ENCODE measurements at places on chromosomes 11 and 22.

DNA sequence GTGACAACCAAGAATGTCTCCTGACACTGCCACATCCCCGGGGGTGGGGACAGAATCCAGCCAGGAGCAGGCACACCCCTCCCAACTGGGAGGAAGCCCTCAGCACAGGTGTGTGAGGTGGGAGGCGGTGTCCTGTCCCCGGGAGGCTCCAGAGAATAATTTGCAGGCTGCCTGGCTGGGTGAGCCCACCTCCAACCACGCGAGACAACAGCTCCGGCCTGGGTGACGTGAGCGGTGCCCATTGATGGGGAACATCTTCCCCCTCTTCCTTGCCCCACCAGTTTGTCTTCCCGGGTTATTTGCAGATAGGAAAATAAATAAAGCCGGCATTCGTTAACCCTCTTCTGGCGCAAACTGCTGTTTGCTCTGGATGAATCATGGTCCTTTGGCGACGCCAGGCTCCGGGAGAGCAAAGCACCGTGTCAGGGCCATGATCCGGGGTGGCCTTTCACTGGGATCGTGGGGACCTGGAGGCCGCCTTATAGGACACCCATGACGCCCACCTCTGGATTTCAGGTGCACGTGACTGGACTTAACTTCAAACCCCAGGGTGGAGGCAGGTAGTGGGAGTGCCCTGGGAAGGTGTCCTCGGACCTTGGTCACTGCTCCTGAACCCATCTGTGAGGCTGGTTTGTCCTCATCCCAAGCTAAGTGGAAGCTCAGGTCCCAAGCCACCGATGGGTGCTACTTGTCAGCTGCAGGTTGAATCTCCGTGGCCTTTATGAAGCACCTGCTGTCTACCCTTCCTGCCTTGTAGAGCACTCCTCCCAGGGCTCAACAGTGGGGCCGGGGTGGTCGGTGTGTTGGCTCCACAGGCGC is 13.9 kb downstream of the CCND1 start:
- no peak for DNase-seq

- no peak for DNase-seq
Observed at GRCh38 chr11:34464591-34465051, 25.9 kb downstream of the CAT start.

DNA sequence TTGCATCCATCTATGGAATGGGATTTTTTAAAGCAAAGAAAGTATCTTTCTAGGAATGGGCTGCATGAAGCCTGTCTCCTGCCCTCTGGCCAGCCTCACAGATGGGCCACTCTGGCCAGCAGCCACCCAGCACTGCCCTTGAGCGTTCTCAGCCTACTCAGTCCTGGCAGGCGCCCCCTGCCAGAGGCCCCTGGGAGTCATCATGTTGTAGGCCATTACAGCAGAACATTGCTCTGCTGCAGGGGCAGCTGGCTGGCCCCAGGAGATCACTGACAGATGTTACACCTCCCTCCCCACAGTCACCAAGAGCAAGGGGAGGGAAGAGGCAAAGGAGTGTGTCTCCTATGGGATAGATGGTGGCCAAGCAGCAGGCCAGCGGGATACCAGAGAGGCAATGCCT is 363.7 kb downstream of the NXPE2 start:
- no peak for DNase-seq

DNA sequence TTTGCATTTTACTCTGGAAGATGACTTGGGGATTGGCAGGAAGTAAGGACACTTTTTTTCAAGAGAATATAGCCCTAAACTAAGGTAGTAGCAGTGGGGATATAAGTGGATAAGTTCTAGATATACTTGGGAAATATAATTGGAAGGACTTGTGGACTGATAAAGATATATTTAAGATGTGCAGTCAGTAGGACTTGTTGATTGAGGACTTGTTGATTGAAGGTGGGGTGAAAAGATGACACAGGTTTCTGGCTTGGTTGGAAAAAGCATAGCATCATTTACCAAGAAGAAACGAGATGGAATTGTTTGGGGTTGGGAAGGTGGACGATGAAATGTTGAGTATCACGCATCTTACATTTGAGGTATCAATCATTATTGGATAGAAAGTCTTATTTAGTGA is 1.5 kb upstream of the TAF10 start:
- no peak for DNase-seq

- DNase-seq: no peak
Observed at GRCh38 chr11:134405436-134405835, 6.6 kb downstream of the B3GAT1 start.

DNA sequence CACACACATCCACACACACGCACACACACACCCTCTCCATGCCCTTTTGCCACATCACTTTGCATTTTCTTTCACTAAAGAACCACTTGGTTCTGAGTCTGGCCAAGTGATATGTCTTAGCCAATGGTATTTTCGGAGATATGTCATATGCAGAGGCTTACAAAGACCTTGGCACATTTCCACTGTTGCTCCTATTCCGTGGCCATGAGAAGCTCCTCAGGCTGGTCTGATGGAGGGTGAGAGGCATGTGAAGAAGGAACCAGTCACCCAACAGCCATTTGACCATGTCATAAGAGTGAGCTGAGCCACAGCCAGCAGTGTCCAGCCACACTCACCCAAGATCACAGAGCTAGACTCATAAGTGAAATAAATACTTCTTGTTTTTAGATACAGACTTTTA is 212.6 kb upstream of the NAV2 start:
- no peak for DNase-seq
